ENCODE measurements at places on chromosomes 7 and 10.

- no peak for DNase-seq
Measured at GRCh38 chr10:20406281-20407104, 490.6 kb downstream of the NEBL start.

- peak; percentile 49 for DNase-seq
Measured at GRCh38 chr10:43594944-43595589, 11.2 kb upstream of the ZNF485 start.

DNA sequence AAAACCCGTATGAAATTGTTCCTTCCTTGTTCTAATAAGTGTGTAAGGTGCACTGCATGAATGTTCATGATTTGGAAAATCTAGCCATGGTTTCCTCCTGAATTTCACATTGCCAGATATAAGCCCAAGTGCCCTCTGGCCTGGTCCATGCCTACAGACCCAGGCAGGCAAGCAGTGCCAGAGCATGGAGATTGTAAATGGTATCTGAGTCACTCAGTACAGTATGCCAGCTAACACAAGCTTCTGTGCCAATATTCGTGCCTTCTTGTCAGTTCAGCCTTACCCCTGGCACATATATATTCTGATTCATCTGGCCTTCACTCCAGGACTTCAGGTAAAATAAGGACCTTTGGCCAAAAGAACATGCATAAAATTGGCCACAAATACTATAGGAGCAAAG lies 38.4 kb upstream of the PDE1C start:
- DNase-seq: no peak

- no peak for DNase-seq
Measured at GRCh38 chr10:114851336-114851735, 29.8 kb downstream of the FHIP2A start.

- peak; percentile 3 for DNase-seq
Measured at GRCh38 chr10:128631801-128632241, 505.6 kb upstream of the MKI67 start.

DNA sequence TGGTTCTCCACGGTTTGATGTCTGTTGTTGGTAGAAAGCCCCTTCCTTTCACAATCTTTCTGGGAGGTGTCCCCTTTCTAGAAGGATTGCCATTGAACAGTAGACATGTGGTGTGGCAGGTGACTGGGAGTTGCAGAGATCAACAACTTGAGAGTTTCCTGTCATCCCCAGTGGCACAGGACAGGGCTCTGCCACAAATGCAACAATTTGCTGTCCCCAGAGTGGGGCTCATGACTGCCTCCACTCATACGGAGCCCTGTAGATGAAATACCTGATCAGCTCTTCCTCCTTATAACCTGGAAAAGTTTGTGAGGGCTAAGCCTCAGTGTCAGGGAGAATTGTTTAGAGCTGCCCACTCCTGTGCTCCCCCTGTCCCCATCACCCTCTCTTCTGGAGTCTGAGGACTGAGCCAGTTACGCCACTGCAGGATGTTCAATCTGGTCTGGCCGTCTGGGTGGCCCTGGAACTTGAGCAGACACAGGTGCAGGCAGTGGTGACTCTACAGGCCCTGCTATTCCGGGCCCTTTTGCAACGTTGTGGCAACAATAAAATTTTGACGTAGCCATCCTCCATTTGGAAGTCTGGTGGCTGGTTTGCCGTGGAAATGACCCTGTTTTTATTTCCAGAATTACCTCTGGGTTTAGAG lies 6.5 kb downstream of the DBNL start:
- DNase-seq: no peak
